Activated CD4-positive, alpha-beta memory T cell treated with anti-CD3 and anti-CD28 coated beads for 36 hours (primary cell): ENCODE measurements at places on chromosomes 3 and 15. TPM values are rescaled to one million over a fixed set of nuclear protein-coding genes. Genes with fewer than 3 reads are reported as not detected.

Gene CPNE4
- not detected for total RNA-seq

DNA sequence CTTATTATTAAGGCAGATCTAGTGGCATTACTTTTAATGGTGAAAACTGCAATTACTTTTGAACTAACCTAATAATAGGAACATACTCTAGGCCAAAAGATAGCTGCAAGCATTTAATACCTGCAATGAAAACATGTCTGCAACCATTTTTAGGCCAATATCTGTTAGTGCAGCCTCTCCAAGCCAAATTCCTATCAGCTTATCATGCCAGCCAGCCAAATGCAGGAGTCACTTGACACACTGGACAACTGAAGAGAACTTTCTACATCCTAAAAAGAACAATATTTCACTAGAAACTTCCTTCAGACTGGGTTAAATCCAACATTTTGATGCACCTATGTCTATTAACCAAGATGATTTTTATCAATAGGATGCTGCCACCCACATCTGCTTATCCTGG lies 33.8 kb downstream of the CCDC54 start:
- H3K36me3 ChIP-seq = peaks cover 3% of the 10 kb centered on the region
- no peak overlapping the region for H3K27ac ChIP-seq
- H3K27me3 ChIP-seq = no peaks in the 10 kb centered on the region
- H3K4me1 ChIP-seq = peaks cover 9% of the 10 kb centered on the region
- no peak overlapping the region for H3K4me3 ChIP-seq

DNA sequence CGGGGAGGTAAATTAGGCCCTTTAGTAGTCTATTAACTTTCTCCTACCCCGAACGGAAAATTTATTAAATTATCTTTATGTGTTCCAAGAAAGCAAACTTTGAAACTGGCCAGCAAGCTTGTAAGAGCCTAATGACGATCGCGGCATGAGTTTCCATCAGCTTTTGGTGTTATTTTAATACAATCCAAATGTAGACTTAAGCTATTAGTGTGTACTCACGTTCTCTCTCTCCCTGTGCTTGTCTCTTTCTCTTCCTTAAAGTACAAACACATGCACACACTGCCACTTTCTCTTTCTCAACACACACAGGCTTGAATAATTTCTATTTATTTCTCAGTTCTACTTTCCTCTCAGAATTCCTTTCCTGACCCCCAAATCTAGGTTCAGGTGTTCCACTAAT lies 108.8 kb upstream of the MME start:
- no peaks in the 10 kb centered on the region for H3K27me3 ChIP-seq
- no peak overlapping the region for H3K4me3 ChIP-seq
- no peak overlapping the region for H3K27ac ChIP-seq
- DNase-seq = no peak
- no peaks in the 10 kb centered on the region for H3K4me1 ChIP-seq

Gene SEMA3B
- total RNA-seq = 0.86 TPM

Gene TRPM1
- total RNA-seq = not detected

Gene LRTM1
- not detected for total RNA-seq

- H3K4me3 ChIP-seq = no peak overlapping the region
- H3K27ac ChIP-seq = no peak overlapping the region
- DNase-seq = no peak
- no peaks in the 10 kb centered on the region for H3K27me3 ChIP-seq
- H3K4me1 ChIP-seq = peaks cover 11% of the 10 kb centered on the region
Observed at GRCh38 chr15:45611305-45611704, 23.5 kb upstream of the SQOR start.

Gene MYNN
- 14.0 TPM for total RNA-seq

Gene ALS2CL
- total RNA-seq = 4.0 TPM

DNA sequence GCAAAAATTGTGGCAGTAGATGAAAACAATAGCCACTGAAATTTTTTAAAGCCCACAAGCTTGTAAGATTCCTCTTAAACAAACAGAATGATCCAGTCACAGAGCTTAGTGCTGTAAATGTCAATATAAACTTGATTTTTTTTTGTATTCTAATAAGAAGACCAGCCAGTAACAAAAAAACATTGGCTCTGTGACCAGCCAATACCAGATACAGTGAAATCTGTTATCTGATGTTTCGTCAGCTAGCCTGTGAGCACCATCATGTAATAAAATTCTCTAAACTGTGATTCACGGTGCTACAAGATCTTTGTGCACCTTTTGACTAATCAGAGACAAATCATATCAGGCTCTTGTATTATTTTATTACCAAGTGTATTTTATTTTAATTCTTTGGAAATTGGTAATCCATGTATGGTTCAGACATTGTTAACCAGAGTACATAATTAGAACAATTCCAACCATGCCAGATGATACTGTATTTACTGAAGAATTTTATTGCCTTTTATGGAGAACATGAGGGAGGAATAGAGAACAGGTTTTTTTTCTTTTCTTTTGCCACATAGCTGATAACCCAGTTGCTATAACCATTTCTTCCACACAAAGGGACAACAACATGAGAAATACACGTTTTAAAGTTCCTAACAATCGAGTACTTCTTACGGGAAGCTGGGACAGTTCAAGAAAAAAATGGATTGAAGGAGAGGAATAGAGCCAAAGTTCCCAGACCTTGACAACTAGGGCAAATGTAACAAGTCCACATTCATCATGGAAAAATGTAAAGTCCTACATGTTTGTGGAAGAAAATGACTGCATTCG lies 71.9 kb downstream of the FILIP1L start:
- DNase-seq = no peak
- H3K4me3 ChIP-seq = no peak overlapping the region
- no peaks in the 10 kb centered on the region for H3K27me3 ChIP-seq
- H3K4me1 ChIP-seq = peaks cover 4% of the 10 kb centered on the region
- H3K27ac ChIP-seq = no peak overlapping the region
